AG09319 (cell line): ENCODE measurements at places on chromosomes 11 and 22.

DNA sequence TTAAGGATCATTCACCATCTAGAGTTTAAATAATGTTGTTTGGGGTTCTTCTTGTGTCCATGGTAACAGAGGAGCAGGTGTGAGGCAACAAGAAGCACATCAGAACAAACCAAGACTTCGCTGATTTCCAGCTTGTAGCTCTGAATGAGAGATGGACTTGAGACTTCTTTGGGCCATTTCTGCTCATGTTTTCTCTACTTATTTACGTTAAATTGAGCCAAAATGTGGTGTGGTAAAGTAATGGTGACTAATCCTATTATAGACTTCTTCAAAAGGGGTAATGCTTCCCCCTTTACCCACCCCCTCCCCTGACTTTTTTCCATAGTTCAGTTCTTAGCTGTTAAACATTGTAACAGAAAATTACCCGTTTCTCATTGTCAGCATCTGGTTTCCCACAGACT, 65.2 kb downstream of the CSTPP1 start:
- DNase-seq = no peak

DNA sequence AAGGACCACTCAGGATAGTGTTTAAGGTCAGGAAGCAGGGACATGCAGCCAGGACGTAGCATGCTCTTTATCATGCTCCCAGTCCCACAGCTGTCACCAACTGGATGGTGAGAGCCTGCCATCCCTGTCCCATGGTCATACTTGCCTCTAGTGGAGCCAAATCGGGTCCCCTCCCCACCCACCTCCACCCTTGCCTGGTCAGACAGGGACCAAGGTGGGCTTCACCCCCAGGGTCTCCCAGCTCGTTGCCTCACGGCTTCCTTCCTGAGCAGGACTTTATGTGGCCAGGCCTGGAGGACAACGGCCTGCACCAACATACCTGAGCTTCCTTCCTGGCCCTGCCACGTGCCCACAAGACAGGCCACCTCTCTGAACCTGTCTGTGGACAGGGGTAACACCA, 19.8 kb downstream of the A4GALT start:
- DNase-seq = no peak

DNA sequence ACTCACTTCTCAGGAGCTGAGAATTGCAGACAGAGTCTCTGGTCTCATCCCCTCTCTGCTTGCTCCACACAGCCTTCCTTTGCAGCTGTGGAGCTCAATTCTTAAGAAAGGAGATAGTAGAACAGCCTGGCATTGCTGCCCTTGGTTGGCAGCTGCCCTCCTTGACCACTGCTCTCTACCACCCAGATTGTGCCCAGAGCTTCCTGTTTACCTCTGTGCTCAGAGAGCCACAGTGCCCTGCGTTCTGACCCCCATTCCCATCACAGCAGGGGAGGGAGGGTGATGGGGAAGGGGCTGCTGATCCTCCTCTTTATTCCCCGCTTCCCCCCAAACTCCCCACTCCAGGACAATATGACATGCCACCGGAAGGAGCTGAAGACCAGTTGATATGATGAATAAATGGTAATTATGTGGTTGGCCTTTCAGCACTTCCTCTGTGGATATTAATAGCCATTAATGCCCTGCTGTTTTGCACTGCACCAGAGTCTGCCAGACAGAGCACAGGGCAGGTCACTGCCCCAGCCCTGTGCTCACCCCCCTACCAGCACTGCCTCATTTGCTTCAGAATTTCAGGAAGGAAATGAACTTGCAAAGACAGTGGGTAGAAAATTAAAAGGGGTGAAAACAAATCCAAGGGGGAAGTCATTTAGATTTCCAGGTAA, 426.8 kb upstream of the CADM1 start:
- DNase-seq = no peak

GRCh38 chr11:80958361-80958760, 1517.5 kb upstream of the TENM4 start:
- peak; percentile 31 for DNase-seq

GRCh38 chr11:76646882-76647534, 23.5 kb downstream of the LRRC32 start:
- no peak for DNase-seq

GRCh38 chr22:37860796-37861421, 11.7 kb downstream of the EIF3L start:
- DNase-seq = no peak

- DNase-seq = no peak
Observed at GRCh38 chr11:60887556-60887955, 18.8 kb downstream of the PRPF19 start.

DNA sequence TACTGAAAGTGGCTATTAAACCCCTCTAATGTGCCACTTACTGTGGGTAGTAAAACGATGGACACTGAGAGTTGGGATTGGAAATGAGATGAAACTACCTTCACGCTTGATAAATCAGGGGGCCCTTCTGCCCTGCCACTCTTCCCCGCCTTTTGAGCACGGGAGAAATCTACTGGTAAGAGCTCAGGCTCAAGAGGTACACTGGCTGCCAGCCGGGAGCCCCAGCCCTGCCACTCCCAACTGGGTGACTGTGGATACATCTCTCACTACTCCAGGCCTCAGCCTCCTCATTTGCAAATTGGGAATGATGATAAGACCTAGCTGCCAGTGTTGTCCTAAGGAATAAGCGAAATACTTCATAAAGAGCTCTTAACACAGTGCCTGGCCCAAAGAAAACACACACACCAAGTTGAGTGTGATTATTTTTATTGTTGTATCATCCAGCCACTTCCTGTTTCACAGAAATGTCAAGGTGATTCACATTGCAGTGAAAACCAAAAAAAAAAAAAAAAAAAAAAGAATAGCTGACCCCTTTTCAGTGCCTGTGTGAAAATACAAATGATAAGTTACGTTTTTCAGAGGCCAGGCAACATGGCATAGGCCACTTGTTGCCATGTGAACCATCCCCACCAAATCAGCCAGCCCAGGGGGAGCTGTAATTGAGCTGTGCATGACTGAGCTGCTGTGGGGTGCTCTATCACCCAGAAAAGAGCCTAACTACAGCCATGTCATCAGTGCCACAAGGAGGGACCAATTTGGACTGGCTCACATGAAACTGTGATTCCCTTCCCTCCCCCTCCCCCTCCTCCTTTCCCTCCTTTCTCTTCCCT, 4.4 kb upstream of the ZNRD2 start:
- no peak for DNase-seq

- no peak for DNase-seq
Observed at GRCh38 chr11:111792955-111793500, 26.8 kb upstream of the PPP2R1B start.

DNA sequence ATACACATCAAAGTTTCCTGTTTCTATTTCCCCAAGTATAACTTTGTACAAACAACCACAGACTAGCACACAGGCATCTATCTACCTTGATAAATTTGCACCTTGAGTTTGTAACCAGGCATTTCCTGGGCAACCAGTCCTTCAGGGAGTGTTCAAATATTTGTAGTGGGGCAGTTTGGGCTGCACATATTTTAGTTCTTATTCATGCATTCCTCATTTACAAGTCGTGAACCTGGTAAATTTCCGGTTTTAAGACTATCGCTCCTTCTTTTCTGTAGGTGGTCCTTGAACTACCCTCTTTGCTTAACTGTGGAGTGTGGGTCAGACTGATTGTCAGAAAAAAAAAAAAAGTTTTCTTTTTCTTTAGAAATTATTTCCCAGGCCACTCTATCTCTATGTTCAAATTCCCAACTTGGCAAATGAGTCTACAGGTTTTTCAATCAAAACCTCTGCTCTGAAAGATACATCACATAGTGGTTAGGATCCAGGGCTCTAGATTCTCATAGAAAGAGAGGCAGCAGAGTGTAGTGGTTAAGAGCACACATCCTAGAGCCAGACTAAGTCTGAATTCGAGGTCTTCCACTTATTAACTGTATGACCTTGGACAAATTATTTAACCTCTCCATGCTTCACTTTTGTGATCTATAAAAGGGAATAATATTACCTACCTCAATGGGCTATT, 201.5 kb downstream of the SOX6 start:
- no peak for DNase-seq

- DNase-seq = no peak
Observed at GRCh38 chr22:38078046-38078840, 5.7 kb downstream of the SLC16A8 start.

DNA sequence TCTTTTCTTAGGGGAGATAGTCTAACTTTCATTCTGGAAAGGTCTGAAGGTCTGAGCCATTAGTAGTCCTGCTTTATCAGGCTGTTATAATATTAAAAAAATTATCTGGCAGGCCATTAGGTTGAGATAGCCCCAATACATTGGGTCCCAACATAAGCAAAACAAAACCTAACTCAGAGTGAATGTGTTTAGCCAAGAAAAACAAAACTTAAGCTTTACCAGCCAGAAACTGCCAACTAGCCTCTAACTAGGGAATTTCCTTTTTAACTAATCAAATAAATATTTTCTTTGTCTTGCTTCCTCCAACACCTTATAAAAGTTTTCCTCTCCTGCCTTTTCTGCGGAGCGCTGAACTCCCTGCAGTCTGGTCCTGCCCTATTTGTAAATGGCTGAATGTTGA, 1137.7 kb upstream of the CNTN5 start:
- DNase-seq = no peak

- DNase-seq = no peak
Observed at GRCh38 chr22:48319321-48320047, 1508.2 kb downstream of the BRD1 start.

GRCh38 chr11:124429599-124429998, 4.9 kb upstream of the OR8B4 start:
- DNase-seq = no peak

DNA sequence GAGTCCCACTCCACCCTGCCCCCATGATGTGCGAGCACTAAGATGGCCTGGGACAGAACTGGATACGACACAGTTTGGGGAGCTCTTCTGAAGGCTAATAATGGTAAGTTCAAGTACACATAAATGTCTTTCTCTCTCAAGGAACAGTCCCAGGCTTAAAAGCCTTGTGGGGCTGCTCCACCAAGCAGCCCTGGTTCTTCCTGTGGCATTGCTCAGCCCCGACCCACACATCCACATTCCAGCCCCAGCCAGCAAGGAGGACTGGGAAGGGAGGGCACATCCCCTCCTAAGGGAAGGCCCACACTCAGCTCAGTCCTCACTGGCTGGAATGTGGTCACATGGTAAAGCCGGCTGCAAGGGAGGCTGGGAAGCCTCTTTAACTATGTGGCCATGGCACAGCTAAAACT, 13.3 kb upstream of the MB start:
- no peak for DNase-seq

DNA sequence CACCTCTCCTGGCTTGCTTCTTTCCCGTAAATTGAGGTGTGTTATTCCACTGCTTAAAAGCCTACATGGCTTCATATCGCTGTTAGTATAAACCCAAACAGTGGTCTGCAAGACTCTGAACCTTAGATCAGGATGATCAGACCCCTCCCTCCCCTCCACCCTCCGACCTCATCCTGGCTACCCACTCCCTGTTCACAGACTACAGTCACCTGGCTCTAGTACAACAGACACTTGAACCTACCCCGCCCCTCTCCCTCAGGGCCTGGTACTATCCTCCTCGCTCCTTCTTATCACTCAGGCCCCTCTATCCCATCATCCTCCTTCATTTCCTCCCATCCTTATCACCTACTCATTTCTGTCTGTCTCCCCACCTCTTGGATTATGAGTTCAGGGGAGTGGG, 20.1 kb downstream of the PTPRJ start:
- no peak for DNase-seq

DNA sequence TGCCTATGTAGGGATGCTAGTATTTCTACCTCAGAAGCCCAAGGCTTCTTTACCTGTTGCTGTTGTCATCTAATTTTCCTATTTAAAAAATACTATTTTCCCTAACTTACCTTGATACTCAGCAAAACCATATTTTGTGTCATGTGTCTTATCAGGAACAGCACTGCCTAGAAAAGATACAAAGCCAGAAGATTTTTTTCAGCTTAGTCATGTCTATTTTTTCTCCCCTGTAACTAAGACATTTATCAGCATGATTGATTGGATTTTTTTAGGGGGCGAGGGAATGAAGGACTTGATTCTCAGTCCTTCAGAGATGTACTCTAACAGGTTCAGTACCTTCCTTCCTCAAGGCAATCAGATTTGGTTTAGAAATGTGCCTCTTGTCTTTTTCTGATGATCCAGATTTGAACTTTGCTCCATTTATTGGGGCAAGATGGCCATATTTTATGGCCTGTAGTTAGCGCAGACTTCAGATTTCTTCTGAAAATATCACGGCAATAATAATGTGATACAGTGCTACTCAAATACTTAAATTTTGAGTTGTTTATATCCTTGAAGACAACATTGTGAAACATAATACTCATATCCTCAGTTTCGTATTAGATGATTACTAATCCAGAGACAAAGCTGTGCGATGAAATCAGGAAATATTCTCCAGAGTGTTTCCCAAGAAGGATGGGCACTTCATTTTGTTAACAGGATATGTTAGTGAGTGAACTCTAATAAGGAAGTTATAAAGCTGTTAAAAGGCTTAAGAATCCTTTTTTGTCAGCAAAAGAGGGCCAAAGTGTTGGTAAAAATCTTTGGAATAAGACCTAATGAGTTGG, 3.8 kb upstream of the PIK3IP1 start:
- no peak for DNase-seq

DNA sequence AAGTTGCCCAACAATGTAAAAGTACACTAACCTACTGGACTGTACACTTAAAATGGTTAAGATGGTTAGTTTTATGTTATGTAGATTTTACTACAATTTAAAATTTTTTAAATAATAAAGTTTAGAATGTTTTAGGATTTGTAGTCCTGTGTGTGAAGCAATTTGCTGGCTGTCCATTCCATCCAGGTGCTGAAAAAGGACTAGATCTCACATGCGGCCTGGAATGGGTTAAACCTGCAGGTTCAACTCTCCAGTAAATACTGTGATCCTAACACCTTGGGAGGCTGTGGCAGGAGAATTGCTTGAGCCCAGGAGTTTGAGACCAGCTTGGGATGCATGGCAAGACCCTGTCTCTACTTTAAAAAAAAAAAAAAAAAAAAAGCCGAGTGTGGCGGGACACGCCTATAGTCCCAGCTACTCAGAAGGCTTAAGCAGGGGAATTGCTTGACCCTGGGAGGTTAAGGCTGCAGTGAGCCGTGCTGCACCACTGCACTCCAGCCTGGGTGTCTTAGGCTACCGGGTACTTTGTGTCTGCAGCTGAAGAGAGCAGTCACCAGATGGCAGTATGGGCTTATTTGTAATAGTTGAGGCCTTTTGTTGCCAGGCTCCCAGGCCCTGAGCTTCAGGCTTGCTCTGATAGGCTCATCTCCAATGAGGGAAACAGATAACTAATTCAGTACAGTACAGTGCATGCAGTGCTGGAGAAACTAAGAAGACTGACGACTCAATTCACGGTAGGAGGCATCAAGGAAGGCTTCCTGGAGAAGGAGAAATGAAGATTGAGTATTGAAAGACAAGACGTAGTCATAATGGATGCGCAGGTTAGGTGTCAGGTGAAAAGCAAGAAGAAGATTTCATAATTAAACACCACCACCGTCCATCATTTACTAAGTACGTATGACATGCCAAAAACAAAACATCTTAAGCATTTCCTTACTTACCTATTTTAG, 64.7 kb upstream of the ASPHD2 start:
- DNase-seq = peak; percentile 39
